ENCODE measurements at places on chromosomes 12 and 14. TPM values are rescaled to one million over a fixed set of nuclear protein-coding genes. Genes with fewer than 3 reads are reported as not detected.

Gene BAZ2A
- 109 TPM for total RNA-seq

Gene FMNL3
- 7.1 TPM for total RNA-seq

Gene MMP19
- 5.0 TPM for total RNA-seq

Gene TMEM229B
- 12.6 TPM for total RNA-seq

Gene TSPAN11
- total RNA-seq, result 19.9 TPM

Gene FGF6
- not detected for total RNA-seq

DNA sequence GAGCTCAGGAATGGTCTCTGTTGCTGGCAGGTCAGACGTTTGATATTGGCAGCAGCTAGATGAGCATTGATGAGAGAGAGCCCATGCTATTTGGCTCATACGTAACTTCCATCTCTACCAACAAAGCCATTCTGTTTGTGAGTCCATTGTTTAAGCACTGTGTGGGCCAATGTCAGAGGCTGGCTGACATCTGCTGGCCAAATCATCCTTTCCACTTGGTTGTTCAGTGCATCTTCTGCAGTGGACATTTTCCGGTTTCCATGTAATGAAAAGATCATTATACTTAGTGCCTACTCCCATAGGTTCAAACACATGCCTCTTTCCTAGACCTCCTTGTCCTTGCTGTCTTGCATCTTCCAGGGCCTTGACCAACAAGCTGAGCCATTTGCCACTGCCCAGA, 59.2 kb downstream of the IFT81 start:
- no peak for DNase-seq

DNA sequence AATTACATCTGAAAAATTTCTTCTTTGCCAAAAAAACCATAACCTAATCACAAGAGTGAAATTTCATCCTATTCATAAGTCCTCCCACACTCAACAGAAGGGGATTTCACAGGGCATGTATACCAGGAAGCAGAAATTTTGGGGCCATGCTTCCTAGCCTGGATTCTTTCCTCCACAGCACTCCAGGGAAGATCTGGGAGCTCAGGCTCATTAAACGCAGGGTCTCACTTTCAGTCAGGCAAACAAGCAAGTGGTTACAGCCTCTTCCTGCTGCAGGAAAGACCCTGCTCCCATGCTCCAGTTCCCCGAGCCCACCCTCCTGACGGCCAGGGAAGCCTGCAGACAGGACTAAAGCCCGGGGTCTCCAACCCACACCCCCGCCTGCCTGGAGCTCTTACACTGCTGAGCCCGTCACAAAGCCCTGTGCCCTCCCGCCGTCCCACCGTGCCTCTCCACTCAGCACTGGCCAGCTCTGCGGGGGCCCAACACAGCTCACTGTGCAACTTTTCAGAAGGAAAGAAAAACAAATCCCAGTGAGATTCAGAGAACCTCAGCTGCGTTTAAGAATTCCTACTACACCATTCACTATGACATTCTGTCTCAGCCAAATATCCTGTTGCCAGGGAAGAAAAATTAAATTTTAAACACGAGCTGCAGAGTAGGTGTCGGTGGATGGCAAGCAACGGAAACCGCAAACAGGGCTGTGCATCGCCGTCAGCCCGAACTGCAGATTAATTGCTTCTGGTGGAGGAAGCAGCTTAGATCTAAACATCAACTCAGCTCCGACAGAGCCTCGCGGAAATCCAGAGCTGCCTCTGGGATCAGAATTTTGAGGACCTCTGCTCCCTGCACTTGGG, 106.7 kb upstream of the SFSWAP start:
- peak; percentile 16 for DNase-seq

DNA sequence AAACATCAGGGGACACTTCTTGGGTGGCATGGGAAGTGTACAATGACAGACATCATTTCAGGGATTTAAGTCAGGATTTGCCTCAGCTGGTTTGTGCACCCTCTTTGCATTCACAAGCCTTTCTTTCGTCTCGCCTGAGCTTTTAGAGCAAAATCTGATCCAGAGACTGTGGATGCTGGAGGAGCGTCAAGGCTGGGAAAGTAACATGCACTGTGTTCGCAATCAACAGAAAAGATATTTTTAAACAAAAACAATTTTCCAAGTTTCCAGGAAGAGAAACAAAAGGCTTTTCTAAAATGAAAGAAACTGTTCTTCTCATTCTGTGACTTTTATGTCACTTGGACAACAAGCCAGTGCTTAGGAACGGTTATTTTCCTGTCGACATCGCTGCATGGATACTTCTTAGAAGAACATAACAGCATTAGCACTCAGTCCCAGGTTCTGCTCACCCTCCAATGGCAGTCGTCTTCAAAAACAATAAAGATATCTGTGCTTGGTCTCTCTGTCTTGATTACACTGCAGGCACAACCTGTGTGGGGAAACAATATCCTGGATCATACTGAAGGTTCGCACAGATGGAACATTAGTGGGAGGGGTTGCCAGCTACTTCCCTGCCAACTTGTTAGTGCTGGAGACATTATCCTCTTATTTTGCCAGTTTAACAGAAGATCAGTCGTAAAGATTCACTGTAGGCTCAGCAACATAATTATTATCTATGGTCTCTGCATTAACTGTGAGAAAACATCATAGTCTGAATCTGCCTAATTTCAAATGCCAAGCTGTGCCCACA, 403.3 kb upstream of the ATP2B1 start:
- no peak for DNase-seq

- no peak for DNase-seq
These were observed 1.1 kb upstream of the SOAT2 start for GRCh38 chr12:53101931-53102781.

- DNase-seq, result no peak
These were observed 42.8 kb downstream of the BICD1 start for GRCh38 chr12:32149489-32149888.

GRCh38 chr12:1812650-1813302, 7.6 kb upstream of the LRTM2 start:
- DNase-seq, result no peak

- no peak for DNase-seq
These were observed 376.8 kb downstream of the FUT8 start for GRCh38 chr14:65789363-65789762.

DNA sequence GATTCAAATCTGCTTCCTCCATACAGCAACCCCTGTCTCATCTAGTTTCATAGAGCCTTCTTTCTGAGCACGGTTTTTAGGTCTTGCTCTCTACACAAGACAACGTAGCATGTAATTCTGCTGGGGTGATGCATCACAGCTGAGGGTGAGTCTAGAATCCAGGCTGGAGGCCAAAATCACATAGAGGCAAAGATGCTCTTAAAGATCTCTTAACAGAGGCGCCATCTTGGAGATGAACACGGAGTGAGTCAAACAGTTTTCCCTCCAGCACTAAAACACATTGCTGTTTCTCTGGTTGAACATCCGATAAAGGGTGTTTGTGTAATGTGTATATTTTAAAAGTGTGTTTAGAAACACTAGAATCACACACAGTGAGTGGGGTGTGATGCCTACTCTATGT, 78.9 kb downstream of the NOS1 start:
- no peak for DNase-seq

- no peak for DNase-seq
These were observed 83.2 kb upstream of the RFX4 start for GRCh38 chr12:106499628-106500027.

DNA sequence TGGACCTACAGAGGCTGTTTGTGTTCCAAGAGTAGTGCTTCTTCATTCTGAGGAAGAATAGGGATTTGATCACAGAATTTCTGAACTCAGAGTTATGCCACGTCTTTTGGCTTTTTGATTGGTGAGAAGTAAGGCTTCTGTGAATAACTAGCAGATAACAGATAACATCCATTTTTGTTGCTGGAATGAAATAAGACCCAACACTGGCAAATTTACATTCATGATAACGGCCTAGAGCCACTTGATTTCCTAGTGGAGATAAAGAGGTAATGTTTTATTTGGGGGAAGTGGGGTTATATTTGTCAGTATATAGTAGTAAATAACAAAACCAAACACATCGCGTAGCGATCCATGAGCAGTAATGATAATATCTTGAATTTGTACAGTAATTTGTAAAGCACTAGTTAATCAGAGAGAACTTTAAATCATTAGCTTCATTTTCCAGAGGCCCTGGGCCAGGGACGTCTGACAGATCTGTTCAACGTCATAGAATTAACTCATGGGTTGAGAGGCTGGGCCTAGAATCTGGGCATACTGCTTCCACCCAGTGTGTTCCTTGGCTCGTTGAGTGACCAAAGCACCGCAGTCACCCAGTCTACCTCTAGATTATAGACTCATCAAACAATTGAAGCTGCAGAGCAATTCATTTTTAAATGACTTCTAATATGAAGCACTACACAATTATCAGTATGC, 79.6 kb downstream of the HMGA2 start:
- DNase-seq, result no peak

DNA sequence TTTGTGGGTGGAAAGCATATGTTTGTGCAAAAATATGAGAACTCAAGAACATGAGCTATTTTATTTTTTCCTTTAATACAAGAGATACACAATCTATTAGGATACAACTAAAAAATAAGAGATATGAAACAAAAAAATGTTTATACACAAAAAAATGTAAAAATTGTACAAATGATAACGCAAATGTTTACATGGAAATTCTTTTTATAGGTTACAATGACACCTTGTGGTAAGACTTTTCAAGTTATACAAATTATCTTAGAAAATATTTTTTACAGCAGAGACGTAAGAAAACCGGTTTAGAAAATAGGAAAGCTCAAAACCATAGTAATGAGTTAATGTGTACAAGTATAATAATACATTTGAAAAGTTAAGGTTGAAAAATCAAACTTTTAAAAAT, 25.5 kb downstream of the CEP83 start:
- DNase-seq, result no peak

GRCh38 chr14:96195441-96196081, 9.1 kb upstream of the BDKRB2 start:
- no peak for DNase-seq

DNA sequence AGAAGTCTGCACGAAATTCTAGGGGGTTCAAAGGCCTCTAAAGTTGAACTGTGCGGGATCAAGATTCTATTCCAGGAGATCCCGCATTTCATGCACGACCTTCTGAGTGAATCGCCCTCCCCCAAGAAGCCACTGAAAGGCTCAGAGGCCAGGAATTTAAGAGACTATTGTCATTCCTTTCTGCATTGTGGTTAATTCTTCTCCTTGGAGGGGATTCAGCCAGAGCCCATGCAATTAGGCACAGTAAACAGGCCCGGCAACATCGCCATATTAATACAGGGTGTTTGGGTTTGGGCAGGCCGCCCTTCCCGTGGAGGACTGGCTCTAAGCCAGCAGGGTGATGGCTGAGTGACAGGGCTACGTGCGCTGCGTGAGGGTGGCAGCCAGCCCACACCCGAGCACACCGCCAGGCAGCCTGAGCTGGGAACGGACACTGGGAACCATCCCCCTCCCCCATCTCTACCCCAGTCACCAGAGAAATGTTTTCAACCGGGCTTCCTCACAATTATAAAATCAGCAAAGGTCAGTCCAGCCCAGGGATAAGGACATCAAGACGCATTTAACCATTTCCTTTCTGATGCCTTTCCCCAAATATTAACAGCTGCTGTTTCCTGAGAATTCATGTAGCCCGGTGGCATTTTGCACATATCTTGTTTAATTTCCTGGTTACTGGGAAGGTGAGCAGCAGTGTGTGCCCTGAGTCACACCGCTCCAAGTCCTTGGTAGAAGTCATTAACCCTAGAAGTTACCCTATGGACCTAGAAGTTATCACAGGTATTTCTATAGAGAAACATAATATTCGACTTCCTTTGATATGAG, 12.5 kb downstream of the EGLN3 start:
- peak; percentile 80 for DNase-seq

- DNase-seq, result no peak
These were observed 183.9 kb downstream of the APAF1 start for GRCh38 chr12:98828802-98829600.

Measured in mucosa of descending colon (tissue), 3 donors.